ENCODE measurements at places on chromosomes 1 and 21.

DNA sequence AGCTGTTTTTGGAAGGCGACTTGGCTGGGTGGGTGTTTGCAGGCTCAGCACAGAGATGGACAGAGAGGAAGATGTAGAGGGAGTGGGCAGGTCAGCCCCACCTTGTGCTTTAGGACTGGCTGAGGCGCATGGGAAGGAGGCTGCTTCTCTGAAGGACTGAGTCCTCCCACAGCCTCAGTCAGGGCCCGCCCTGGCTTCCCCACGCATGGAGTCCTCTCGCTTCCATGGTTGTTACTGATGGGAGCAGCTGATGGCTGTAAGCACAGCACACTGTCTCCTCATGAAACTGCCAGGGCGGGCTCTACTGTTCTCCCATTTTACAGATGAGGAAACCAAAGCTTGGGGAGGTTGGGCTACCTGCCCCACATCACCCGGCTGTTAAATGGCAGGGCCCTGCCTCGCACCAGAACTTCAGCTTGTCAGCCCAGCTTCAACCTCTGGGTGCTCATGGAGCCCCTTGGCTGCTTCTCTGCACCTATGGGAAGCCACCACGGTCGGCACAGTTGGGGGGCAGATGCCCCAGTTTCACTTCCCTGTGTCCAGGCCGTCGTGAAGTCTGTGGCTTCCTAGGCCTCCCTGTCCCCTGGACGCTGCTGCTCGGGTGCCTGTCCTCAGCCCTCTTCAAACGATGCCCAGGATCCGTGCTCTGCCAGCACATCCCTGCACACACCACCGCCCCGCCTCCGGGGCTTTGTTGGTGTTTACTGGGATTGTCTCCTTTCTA, 2.4 kb downstream of the TMEM201 start:
- DNase-seq, result no peak

GRCh38 chr1:98546319-98546718, 115.2 kb upstream of the SNX7 start:
- no peak for DNase-seq

GRCh38 chr1:67651031-67651430, 34.0 kb upstream of the GADD45A start:
- DNase-seq, result no peak

- no peak for DNase-seq
Measured at GRCh38 chr21:40018871-40019475, 151.7 kb downstream of the PCP4 start.

DNA sequence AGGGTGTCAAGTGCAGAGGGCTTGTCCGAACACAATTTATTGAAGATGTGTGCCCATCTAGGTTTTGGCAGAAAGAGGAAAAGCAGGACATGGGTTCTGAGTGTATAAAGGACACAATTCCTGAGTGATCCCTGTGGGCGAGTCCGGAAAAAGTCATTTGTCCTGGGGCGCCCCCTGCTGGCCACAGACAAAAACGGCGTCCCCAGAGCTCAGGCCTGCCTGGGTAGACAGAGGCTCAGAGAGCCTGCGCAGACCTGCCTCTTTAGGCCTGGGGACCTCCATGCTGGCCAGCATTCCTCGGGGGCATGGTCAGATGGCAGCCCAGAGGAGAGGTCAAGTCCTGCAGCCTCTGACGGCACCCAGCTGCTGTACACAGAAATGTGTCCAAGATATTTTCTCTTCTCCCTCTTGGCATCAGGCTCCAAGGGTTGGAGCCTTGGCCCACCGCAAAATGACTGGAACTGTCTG, 65.5 kb upstream of the LRP8 start:
- DNase-seq, result peak; percentile 61

DNA sequence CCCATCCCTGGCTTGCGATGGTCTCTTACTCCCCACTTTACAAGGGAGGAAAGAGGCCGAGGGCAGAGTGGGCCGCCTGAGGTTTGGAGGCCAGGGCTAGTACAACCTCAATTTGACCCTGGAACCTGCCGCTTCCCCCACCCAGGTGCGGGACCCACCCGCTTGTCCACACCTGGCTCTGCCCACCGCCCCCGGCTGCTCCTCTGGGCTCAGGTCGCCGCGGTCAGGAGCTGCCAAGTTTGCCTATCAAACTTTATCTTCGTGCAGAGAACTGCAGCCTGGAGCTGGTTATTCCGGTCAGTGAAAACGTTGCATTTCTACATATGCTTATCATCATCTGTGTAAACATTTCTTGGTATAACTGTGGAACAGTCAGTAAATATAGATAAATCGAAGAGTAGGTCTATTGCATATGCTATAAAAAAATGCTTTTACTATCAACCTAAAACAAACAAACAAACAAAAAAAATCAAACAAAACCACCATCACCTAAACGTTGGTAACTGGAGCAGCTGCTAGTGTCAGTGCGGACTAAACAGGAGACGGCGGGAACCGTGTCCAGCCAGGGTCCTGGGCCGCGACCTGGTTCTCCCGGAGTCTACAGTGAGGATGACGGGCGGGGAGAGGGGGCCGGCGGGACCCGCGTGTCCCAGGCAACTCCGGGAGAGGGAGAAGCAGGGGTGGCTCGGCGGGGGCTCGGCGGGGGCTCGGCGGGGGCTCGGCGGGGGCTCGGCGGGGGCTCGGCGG, 906 bp upstream of the ADARB1 start:
- DNase-seq, result no peak

DNA sequence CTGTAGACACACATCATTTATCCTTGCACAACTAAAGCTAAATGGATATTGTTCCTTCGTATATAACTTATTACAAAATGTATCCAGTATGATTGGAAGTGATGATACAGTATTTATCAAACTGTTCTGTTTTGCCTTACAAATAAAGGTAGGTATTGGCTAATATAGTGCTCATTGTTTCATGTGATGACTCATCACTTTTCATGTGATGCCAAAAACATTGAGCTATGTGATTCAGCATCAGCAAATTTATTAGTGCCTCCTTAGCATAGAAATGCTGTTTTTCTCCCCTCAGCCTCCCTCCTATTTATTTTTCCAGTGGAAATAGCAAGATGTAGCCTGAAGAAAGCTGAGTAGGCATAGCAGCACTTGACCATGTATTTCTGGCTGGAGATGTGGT, 228.6 kb upstream of the LYPLAL1 start:
- DNase-seq, result no peak

DNA sequence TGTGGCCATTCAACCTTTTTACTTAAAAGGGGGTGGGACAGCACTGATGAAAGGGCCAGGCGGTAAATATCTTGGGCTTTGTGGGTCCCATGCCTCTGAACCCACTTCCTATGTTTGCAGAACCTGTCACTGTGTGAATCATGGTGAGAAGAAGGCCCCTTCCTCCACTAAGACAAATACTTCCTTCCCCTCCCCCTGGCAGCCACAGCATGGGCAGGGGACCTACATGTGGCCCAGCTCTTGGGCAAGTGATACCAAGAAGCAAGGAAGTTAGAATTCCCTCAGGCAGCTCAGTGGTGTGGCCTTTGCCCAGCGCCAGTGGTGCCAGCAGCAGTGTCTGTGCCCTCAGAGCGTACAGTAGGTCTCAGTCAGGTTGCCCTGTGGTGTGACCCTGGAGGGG, 168.6 kb downstream of the TRIM33 start:
- DNase-seq, result no peak

GRCh38 chr1:9186082-9186859, 48.3 kb upstream of the H6PD start:
- DNase-seq, result no peak

DNA sequence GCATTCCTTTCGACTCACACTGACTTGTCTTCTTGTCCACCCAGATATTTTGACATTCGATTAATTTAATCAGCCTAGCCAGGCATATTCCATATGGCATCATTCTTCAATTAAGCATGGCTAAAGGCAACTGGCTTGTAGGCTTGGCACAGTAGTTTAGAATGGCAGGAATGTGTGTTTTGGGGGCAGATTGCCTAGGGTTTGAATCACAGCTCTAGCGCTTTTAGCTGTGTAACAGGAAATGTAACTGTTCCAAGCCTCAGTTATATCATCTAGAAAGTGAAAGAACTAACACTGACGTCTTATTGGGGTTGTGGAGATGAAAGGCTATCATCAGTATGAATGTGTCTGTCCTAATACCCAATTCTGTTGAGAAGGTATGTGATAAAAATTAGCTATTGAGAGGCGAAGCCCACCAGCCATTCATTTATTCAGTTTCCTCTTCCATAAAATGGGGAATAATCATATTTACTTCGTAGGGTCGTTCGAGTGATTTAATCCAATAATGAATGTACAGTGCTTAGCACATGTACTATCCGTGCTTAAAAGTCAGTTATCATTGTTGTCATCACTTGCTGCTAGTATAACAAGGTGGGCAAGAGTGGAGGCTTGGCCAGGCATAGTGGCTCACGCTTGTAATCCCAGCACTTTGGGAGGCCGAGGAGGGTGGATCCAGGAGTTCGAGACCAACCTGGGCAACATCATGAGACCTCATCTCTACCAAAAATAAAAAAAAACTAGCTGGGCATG, 41.6 kb upstream of the GRHL3 start:
- DNase-seq, result peak; percentile 87

GRCh38 chr1:228082918-228083870, 686 bp downstream of the ARF1 start:
- DNase-seq, result peak; percentile 74
